ENCODE measurements at places on chromosomes 3 and 15.
A peak's percentile ranks its signal among the peaks of the same experiment; 100 is the strongest.

DNA sequence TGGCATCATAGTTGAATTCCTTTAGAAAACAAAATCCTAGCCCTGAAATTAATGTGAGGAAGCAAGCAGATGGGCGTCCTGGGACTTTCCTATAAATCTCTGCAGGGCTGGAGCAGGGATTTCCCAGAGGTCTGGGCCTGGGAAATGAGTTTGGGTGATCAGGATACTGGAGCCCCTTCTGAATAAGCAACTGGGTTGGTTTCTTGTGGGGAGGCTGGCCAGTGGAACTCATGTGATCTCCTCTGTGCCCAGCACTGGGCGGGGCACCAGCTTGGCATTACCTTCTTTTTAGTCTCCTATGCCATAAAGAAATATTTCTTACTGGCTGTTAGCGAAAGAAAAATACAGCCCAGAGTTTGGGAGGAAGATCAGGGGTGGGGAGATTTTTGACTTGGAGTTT lies 1.7 kb downstream of the THSD4 start:
- no peak for DNase-seq

DNA sequence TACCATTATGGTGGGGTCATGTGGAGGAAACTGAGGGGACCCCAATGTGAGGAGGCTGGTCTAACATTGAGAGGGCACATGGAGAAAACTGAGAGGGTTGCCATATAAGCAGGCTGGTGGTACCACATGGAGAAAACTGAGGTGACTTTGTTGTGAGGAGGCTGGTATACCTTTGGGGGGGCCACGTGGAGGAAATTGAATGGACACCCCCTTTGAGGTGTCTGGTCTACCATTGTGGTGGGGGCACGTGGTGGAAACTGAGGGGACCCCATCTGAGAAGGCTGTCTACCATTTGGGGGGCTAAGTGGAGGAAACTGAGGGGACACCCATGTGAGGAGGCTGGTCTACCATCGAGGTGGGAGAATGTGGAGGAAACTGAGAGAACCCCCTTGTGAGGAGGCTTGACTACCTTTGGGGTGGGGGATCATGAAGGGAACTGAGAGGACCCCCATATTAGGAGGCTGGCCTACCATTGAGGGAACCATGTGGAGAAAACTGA lies 163.8 kb downstream of the FBLN2 start:
- no peak for DNase-seq

GRCh38 chr3:167978071-167978470 lies 117.7 kb downstream of the GOLIM4 start:
- no peak for DNase-seq

- no peak for DNase-seq
Measured at GRCh38 chr15:90654233-90655136, 62.7 kb upstream of the BLM start.

- DNase-seq: no peak
Measured at GRCh38 chr3:59142556-59142955, 92.7 kb upstream of the CFAP20DC start.

DNA sequence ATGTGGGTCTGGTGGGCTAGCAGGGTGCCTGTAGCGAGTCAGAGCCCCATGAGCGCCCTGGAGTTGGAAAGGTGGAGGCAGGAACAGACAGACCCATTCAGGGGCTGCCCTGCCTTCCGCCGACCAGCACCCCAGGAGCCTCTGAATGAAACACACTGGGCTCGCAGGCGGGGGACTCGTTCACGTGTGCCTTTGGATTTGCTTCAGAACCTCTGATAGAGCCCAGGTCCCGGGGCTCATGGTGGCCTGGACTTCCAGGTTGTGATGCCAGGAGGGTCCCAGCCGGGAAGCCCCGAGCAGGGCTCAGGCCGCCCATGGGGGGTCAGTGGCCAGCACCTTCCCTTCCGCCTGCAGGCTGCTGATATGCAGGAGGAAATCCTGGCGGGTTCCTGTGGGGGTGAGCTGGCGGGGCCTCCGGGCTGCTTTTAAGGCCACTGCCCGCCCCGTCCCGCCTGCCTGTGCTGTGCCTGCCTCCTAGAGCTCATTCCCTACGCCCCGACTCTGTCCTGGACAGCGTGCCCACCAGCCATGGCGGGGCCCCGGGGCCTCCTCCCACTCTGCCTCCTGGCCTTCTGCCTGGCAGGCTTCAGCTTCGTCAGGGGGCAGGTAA lies at the start of gene STAB1:
Gene STAB1, plus strand, starts transcription at position 453 of the 610 bp plus-strand sequence. Its CDS starts 76 bp downstream, at position 529.
- no peak for DNase-seq

DNA sequence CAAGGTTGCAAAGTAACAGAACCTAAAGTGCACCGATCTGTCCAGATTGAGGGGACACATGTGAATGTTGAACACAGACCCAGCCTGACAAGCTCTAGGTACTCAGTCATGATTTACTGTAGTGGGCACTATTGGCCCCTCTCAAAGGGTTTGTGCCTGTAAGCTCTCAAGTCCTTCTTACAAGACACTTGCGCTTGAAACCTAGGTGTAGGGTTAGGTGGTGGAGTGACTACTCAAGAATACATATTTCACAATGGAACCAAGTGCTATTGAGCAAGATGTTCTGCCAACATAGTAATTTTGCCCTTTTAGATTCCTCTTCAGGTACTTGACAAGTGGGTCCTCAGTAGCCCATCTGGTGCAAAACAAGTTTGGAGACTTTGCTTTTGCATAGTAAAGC lies 169.9 kb downstream of the AKAP13 start:
- no peak for DNase-seq

DNA sequence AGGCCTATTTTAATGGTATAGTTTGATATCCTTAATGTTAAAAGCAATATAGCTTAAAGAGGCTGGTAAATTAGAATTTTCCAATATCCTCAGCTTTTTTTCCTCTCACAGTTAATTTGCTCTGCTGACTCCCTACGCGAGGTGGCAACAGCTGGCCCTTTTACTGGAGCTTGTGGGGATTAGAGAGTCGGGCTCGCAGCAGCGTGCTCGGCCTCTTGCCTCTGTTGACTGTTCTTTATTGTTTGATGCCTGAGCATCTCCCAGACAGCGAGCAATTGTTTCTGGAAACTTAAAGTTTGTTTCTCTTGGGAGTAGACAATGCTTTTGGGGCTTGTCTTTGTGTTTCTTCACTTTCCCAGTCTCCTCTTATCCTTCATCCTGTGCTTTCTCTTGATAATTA lies 80.8 kb downstream of the OPA1 start:
- no peak for DNase-seq

GRCh38 chr15:31328428-31328968 lies 1.9 kb downstream of the KLF13 start:
- DNase-seq: no peak

GRCh38 chr3:23519314-23520208 lies 286.2 kb upstream of the UBE2E1 start:
- peak; percentile 73 for DNase-seq

- DNase-seq: peak; percentile 77
Measured at GRCh38 chr3:163490119-163490518, 1588.2 kb downstream of the SI start.

DNA sequence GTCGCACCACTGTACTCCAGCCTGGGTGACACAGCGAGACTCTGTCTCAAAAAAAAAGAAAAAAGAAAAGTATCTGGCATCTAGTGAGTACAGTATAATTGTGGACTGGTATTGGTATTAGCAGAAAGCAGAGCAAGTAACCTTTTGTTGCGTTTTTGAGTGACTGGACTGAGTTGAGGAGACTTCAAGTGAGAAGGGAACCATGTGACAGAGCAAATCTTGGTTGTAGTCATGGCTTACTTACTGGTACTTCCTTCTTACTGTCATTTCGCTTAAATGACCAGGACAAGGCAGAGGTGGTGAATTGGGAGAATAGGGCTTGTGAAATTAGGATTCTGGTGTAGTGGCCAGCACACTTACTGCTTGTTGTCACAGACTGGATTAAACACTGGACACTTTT lies 20.6 kb downstream of the RTF1 start:
- no peak for DNase-seq

GRCh38 chr3:139123377-139124095 lies 78.8 kb upstream of the PRR23C start:
- no peak for DNase-seq

GRCh38 chr15:63703641-63704240 lies 106.6 kb downstream of the FBXL22 start:
- no peak for DNase-seq

DNA sequence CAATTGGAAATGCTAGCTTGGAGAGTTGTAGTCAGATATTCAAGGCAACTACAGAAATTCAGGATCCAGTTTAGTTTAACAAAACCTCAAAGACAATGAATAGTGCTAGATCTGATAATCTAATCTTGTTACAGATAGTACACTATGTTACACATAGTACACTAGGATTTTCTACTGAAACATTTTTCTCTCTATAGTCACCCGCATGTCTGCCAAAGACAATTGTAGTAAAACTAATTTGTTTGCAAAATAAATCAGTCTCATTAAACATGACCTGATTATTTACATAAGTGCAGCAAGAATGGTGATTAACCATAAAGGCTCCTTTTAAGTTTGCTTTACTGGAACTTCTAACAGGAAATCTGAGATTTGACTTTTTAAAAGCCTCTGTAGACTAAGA lies 52.0 kb downstream of the ILDR1 start:
- DNase-seq: no peak

DNA sequence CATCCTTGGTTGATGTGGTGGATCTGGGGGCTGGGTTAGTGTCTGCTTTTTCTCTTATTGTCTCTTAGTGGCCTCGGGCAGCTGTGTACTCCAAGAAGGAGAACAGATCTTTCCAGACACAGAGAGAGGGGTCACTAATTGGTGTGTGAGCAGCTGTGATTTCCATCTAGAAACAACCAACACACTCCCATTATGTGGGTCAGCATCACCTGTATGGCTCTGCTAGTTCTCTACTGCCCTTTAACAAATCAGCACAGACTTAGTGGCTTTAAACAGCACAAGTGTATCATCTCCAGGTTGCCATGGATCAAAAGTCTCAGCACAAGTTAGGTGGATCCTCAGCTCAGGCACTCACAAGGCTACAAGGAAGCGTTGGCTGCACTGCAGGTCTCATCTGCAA lies 156.8 kb downstream of the LRTM1 start:
- DNase-seq: no peak

DNA sequence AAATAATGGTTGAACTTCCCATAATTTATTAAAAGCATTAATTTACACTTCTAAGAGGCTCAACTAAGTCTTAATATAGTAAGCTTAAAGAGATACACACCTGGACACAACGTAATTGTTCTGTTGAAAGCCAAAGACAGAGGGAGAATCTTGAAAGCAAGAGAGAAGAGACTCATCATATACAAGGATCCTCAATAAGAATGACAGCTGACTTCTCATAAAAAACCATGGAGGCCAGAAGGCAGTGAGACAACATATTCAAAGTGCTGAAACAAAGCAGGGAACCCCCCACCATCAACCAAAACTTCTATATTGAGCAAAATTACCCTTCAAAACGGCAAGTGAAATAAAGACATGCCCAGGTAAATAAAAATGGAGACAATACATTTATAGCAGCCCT lies 16.6 kb upstream of the GABRG3 start:
- no peak for DNase-seq

GRCh38 chr3:3087279-3087678 lies 22.9 kb downstream of the IL5RA start:
- no peak for DNase-seq
